ENCODE measurements at places on chromosomes 6 and 20.

DNA sequence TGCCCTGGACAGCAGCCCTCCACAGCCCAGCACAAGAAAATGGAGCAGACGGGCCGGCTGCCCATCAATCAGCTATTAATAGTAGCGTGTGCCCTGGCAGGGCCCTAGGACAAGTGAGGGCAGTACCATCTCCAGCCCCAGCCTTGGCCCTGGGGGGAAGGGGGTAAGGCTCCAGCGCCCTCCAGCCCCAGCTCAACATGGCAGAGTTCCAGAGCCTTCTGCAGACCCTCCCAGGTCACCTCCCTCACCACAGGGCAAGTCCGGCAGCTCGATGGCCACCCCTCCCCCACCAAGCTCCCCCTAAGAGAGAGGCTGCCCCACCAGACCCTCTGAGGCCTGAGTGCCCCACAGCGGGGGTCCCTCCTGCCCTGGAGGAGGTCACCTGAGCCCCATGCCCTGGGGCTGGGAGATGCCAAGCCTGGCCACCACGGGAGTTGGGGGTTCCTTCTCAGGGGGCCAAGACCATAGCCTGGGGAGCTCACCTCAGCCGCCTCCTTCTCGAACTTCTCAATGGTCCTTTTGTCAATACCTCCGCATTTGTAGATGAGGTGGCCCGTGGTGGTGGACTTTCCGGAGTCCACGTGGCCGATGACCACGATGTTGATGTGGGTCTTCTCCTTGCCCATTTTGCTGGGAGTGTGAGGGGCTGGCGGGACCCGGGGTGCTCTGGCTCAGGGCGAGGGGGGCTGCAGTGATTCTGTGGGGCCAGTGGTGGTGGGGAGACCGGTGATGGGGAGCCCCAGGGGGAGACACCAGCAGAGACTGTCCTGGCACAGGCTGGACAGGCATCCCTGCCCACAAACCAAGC is 1.5 kb downstream of the EEF1A2 start:
- no peak for DNase-seq

DNA sequence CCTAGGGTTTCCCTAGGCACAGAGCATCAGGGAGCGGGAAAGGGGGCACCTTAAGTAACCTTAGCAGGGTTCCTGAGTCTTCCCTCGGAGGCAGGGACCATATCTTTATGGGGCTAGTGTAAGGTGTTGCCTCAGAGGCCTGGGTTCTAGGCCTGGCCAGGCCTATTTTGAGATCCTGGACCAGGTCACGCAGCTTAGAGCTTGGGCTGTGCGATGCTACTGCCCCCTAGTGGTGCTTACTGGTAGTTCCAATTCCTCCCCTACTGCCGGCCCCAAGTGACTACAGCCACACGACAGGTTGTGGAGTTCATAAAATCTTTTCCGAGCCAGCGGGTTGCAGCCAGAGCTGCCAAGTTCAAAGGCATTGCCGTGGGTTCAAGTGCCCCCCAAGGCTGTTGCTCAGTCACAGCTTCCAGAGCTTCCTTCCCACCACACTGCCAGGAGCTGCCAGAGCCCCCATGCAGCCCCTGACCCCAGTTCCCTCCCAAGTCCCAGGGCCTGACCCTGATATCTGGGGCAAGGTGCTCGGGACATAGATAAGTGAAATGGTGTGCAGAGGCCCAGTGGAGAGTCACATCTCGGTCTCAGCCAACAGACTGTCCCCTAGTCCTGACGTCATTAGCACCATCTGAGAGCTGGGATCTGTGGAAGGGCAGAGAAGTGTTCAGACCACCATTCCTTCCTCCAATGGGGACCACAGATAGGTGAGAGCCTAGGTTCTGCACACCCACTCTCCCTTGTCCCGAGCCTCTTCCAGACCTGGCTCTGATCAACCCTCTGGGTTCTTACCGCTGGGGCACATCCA is 3.3 kb downstream of the LRRC73 start:
- DNase-seq: peak; percentile 55

GRCh38 chr20:10316582-10316981 is 98.0 kb downstream of the SNAP25 start:
- no peak for DNase-seq

DNA sequence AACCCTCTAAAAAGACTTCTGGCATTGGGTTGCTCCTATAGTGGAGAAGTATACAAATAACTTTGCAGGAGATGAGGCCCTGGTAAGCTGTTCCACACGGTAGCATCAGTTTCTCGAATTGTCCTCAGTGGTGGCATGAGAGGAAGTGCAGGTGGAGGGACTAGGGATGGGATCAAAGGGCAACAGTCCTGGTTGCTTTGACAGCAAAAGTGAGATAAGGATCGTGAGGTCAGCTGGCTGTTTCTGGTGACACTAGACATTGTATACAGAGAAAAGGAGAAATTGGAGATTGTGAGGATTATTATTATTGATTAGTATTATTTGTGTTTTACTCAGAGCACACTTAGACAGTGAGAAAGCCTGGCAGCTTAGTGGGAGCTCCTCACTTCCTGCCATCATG is 61.3 kb upstream of the EXOC2 start:
- DNase-seq: no peak

DNA sequence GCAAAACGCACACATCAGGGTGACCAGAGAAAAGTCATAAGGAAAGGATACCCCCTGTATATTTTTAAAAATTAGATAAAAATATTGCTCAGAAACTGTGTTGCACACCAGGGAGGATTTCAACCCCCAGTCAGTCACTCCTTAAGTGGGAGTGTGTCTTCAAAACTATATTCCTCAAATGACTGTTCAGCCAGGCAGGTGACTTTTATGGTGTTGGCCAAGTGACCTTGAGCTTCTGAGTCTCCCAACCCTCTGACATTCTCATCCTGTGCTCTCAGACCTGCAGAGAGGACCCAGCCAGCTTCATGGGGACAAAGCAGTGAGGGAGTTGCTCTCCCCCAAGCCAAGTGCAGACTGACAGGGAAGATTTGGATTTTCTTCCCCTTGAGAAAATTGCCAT is 311.9 kb upstream of the JARID2 start:
- no peak for DNase-seq

- no peak for DNase-seq
Measured at GRCh38 chr6:52132292-52132691, 44.9 kb upstream of the PKHD1 start.

- DNase-seq: no peak
Measured at GRCh38 chr6:161273274-161273751, 548 bp downstream of the AGPAT4 start.

GRCh38 chr6:83429857-83430610 is 817 bp downstream of the ME1 start:
- no peak for DNase-seq

DNA sequence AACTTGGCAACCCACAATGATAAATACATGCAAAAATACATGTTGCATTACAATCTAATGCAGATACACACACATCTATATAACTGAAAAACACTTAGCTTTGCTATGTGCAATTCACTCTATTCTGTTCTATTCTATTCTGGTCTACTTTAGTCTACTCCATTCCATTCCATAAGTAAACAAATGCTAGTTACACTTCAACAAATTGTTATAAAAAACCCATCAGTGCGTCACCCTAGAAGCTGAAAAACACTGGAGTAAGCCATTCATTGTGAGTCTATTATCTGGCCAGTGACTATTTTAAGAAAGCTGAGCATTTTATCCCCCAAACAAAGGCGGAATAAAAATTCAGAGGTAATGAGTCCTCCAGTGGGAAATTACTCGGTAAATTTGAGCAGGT is 315.7 kb upstream of the EPHA7 start:
- DNase-seq: no peak

- no peak for DNase-seq
Measured at GRCh38 chr6:5379647-5380242, 118.4 kb downstream of the FARS2 start.

DNA sequence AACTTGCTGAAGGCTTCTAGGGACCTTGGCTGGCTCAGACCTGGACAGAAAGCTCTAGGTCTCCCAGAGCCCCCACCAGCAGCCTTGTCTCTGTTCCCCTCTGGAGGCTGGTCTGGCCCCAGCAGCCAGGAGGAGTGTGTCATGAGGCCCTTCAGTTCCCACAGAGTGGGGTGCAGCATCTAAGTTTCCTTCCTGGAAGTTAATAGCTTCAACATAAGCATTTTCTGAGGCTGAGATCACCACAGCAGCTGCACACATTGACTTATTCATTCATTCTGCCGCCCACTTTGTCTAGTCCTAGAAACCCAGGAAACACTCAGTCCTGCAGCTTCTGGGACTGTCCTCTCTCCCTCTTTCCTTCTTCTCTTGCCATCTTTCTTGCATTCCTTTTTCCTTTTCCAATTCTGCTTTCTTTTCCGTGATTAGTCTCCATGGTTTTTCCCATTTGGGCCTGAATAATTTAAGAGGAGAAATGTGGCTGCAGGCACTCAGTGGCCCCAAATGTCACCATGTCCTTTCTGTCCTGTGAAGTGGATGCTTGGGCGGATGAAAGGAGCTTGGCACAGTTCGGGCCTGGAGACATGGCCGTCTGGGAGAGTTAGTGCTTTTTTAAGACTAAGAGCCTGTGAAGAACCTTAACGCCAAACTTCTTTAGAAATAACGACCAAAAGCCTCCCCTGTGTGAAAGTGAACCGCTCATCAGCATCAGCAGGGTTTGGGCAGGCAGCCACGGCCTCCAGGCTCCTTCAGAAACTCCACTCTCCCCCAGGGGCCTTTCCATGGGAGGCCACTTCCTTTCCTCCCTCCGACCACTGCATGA is 31.0 kb upstream of the PCMTD2 start:
- DNase-seq: no peak

DNA sequence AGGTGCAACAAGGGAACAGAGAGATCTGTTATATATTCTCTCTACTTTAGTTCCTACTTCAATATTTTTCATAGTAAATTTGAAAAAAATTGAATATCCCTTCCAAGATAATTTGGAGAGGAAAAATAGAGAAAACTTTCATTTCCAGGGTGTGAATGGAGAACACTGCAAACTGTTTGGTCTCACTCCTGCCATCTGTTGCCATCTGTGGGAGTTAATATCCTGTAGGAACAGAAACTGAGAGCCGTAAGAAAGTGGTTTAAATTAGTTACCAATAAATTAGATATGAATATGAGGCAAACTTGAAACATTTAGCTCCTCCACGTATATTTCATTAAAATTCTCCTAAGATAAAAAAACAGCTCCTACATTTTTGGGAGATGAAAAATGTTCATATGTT is 4.2 kb downstream of the ZNF337 start:
- DNase-seq: no peak

DNA sequence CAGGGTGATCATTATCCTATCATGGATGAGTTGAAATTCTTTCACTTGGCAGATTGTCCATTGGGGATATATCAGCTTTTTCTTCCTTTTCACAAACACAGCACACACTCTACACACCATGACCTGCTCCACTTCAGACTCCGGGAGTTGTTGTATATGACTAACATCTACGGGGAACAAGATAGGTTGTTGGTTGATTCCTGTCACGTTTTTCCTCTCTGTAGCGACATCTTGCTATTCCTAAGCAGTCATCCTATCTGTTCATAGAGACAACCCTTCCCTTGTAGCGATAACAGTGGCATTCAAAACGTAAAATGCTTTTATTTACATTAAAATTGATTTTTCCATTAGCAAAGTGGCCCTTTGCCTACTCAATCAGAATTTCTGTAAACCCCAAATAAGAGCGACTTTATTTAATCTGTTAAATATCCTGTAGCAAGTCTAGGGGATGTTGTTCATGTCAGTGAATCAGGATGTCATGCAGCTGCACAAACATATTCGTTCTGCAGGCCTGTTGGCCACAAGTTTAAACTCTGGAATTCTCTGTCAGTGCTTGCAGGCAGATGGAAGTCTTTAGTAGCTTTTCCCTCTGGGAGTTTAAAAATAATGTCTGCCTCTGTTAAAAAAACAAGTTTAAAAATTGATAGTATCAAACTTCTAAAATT is 23.1 kb downstream of the PHACTR2 start:
- no peak for DNase-seq

- DNase-seq: no peak
Measured at GRCh38 chr6:3306848-3307247, 48.1 kb downstream of the PSMG4 start.

- no peak for DNase-seq
Measured at GRCh38 chr20:54650052-54650719, 174.8 kb downstream of the DOK5 start.

GRCh38 chr20:15642109-15642508 is 931.1 kb downstream of the KIF16B start:
- DNase-seq: no peak

GRCh38 chr6:167350275-167350696 is 25.4 kb downstream of the TTLL2 start:
- DNase-seq: no peak

DNA sequence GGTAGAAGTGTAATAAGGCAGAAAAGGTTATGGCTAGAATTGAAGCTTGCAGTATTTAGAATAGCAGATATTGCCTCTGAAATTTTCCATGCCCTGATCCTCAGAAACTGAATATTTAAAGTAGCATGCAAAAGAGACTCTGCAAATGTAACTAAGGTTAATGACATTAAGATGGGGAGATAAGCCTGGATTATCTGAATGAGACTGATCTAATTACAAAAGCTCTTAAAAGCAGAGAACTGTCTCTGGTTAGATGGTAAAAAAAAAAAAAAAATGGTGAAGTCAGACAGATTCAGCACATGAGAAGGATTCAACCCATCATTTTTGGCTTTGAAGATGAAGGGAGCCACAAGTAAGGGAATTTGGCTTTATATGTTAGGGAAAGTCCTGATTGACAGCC is 503.7 kb upstream of the IRAK1BP1 start:
- no peak for DNase-seq

DNA sequence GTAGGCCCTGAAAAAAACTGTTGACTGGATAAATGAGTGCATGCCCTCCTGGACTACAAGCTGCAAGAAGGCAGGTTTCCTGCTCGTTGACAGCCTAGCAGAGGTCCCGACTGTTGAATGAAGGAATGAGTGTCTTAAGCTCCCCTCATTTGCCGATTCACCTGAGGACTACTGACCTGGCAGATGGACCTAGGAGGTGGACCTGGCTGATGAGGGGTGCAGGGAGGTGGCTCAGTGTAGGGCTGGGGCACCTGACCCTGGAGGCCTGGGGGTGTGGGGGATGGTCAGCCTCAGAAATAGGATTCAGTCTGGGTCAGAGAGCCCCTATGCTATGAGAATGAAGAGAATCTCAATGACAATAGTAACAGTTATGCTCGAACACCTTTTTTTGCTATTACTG is 11.6 kb upstream of the TFAP2C start:
- DNase-seq: no peak

DNA sequence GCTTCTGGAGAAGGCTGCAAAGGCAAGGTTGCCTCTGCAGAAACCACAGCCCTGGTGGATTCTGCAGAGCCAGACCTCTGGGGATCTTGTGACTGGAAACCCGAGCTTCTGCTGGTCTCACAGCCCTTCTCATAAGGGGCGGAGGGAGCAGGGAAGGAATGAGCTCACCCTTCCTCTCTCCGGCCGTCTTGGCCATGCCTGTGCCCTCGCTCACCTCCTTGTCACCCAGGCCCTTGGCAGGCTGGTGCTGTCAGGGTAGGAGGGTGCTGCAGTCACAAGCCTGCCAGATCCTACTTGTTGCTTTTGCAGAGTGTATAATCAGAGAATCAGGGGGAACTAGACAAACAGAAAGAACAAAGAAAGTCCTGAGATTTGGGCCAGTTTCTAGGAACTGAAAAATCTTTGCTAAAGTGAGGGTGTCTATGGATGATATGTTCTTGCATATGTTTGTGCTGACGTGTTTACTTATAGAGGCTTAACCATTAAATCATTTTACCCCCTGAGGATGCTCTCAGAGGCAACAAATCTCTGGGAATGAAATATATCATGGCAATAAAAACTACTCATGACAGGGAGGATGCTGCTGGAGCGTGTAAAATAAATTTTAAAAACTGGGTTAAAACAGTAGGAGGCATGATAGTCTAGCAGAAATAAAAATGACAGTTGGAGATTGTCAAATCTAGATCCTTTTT is 244.9 kb upstream of the SOX4 start:
- DNase-seq: no peak
